ENCODE measurements at places on chromosomes 2 and 18.

GRCh38 chr2:6941299-6942046, 24.3 kb downstream of the RNF144A start:
- DNase-seq = no peak

DNA sequence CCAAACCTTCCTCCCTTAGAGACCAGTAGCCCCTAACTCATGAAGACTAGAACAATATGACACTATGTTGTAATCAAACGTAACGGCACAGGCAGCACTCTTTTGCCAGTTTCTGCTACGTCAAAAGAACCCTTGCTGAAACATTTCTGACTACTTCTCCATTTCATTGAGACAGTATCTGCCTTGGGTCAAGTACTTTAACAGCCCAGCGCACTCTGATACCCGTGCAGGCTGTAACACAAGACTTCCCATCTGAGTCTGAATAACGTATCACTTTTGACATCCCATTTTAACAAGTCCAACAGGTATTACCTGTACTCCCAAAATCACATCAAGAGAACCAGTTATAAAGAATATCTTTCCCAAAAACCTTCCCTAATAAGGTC, 38.4 kb downstream of the TBC1D8 start:
- no peak for DNase-seq

- no peak for DNase-seq
Observed at GRCh38 chr18:12597760-12598159, 60.1 kb downstream of the SPIRE1 start.

DNA sequence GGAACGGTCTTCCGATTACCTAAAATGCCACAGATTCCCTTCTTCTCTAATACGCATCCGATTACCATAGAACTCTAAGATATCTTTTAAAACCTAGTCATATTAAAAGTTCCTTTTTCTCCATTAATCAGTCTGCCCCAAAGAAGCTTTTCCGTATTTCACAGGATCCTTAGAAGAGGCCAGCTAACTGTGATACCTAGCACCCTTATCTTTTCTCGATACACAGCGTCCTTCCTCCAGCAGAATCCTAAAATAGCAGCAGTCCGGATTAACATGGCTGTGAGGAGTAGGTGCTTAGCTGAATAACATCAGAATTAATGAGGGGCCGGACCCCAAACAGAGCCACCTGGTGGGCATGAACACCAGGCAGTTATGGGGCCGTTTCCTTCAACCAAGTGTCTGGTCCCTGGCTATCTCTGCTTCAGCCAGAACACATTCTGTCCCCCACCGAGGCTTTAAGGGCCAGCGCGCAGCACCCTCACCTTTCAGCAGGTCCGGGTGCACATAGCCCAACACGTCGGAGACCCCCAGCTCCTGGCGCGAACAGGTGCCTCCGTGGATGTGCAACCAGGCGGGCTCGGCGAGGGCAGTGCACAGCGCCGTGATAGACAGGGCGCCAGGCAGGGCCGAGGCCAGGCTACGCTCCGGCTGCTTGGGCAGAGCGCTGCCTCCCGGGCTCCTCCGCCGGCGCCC, 995 bp downstream of the TMEM127 start:
- DNase-seq = no peak

GRCh38 chr2:174020926-174021662, 55.9 kb upstream of the SP3 start:
- no peak for DNase-seq

DNA sequence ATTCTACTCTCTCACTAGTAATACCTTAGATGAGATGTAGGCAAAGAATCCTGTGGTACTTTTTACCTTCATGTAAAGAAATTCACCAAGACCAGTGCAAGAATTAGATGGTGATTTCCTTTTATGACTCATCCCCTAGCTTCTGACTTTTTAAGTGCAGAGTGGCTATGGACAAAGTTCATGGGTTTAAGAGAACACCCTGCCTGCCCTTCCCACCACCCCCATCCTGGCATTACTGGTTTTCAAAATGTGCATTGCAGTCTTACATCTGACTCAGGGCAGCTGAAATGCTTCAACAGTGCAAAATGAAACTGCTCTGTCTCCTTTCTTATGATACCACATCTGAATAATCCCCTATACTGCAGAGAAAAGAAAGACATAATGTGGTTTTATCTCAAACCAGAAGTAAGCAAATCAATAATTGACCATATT, 22.6 kb downstream of the MAIP1 start:
- DNase-seq = no peak

DNA sequence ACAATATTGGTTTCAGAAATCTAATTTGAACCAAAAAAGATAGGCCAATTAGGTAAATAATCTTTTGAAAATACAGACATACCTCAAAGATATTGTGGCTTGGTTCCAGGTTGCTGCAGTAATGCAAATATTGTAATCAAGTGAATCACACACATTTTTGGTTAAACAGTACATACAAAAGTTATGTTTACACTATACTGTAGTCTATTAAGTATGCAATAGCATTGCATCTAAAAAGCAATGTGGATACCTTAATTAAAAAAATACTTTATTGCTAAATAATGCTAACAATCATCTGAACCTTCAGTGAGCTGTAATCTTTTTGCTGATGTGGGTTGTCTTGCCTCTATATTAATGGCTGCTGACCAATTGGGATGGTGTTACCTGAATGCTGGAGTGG, 67.3 kb downstream of the KYNU start:
- no peak for DNase-seq

- DNase-seq = no peak
Observed at GRCh38 chr2:47239119-47239969, 84.2 kb upstream of the STPG4 start.

GRCh38 chr18:57207124-57207916, 60.4 kb downstream of the BOD1L2 start:
- no peak for DNase-seq

GRCh38 chr2:69780921-69781320, 39.0 kb downstream of the ANXA4 start:
- no peak for DNase-seq

- DNase-seq = no peak
Observed at GRCh38 chr2:205858881-205859441, 176.7 kb downstream of the NRP2 start.

DNA sequence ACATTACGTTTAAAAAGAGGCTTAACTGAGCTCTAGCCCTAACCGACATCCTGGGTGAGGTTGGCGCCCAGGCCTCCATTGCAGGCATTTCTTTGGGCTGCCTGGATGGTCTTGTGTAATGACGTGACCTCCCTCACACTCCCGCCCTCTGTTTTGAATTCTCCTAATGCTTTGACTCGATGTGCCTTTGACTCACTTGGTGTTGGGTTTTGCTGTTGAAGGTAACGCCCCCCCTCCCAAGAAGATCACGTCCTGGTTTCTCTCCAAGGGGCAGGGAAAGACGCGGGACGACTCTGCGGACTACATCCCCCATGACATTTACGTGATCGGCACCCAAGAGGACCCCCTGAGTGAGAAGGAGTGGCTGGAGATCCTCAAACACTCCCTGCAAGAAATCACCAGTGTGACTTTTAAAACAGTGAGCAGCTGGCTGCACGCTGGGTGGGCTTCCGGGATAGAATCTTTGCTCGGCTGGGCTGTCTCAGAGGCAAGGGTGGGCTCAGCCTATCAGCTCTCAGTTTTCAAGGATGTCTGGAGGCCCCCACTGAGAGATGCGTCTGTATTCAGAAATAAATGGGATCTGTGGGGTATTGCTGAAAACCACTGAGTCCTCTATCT, 87.9 kb upstream of the ATG16L1 start:
- no peak for DNase-seq

Data from activated CD8-positive, alpha-beta memory T cell treated with anti-CD3 and anti-CD28 coated beads for 4 hours (primary cell).